Skeletal muscle cell (primary cell): ENCODE measurements at places on chromosomes 13 and 19.

DNA sequence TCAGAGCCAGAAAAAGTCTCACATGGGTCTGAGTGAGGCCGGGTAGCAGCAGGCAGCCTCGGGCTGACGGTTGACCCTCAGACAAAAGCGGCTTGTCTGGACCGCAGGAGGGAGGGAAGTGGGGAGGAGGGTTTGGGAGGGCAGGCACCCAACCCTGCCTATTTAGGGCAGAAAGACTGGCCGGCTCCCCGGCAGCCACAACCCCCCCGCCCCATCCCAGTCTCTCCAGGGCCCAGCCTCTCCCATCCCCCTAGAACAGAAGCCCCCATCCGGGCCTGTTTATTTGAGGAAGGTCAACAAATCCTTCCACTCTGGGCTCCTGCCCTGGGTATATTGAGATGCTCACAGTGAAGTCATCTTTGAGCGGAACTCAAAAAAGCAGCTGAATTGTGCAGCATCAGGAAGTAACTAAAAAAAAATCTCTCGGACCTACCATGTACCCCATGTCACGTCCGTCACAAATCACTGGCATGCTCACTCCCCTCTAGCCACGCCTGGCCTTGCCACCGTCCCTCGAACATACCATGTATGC, 6.3 kb downstream of the DACT3 start:
- DNase-seq: no peak

DNA sequence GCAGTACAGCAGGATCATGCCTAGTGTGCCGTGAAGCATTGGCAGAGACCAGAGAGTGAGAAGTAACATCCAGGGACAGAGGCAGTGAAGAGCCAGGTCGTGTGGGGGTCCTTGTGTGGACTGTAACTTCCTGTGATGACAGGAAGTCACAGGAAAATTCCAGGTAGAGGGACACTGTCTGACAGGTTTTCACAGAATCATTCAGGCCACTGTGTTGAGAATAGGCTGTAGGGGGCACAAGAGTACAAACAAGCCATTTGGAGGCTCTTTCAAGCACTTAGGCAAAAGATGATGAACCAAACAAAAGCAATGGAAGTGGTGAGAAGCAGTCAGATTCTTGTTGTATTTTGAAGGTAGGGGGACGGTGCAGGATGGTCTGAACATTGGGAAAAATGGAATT, 46.4 kb downstream of the N4BP2L1 start:
- peak; percentile 3 for DNase-seq

DNA sequence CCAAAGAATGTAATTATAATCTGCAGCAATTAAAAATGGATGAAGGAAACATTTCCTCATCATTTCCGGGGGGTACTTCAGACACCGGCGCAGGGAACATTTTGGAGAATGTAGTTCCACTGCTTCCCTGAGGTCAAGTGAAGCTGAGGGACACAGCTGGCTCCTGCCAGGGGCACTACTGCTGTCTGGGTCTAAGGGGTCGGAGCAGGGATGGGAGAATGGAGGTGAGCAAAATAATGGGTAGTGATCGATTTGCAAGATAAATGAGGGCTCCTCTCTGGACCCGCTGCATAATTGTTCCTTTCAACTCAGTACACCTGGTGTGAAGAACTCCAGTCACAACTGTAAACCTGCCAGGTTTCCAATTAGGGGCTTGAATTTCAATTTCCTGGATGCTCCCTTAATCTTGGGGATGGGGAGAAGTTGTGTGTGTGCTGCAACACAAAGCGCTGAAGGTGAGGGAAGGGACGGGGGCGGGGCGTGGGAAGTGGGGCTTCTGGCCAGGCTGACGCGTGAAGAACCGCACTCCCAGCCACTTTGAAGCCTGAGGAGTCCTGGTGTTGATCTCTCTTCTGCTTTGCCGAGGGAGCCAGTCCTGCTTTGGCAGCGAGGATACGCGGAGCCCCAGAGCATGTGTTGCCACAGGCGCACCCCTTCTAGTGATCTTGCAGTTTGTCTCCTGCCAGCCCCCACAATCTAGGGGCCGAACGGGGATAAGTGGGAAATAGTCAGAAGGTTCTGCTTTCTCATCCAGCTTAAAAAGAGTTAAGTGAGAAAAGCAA, 57.9 kb upstream of the PCDH8 start:
- no peak for DNase-seq

- DNase-seq: no peak
Observed at GRCh38 chr13:101552286-101552685, 99.8 kb downstream of the ITGBL1 start.

- DNase-seq: peak; percentile 8
Observed at GRCh38 chr13:21326155-21327031, 132.7 kb downstream of the ZDHHC20 start.

DNA sequence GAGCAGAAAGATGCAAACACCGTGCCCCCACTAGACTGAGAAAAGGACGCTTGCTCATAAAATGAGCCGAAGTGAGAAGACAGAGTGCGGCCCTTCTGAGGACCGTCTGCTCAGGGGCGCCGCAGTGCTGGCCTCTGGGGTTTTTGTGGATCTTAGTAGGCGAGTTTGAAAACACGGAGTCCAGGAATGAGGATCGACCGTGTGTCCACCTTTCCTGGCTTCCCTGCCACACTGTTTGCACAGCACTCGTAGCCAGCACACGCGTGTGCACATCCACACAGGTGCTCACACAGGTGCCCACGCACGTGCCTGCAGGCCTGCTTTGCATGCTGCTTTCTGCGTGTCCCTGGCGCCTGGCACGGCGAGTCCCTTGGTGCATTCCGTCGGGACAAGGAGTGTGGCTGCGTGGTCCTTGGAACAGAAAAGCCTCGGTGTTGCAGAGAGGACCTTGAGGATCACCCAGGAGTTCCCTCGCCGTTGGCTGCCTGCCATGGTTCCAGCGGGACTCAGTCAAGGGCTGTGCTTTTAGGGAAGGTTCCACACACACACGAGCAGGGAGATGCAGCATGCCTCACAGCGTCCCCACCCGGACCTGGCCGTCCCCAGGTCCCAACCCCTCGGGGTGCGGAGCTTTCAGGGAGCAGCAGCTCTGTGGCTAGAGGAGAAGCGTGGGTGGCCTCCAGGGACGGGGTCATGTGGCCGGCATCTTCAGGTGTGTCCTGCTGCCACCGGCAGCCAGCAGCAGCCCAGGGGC, 10.1 kb upstream of the ZNF554 start:
- no peak for DNase-seq

DNA sequence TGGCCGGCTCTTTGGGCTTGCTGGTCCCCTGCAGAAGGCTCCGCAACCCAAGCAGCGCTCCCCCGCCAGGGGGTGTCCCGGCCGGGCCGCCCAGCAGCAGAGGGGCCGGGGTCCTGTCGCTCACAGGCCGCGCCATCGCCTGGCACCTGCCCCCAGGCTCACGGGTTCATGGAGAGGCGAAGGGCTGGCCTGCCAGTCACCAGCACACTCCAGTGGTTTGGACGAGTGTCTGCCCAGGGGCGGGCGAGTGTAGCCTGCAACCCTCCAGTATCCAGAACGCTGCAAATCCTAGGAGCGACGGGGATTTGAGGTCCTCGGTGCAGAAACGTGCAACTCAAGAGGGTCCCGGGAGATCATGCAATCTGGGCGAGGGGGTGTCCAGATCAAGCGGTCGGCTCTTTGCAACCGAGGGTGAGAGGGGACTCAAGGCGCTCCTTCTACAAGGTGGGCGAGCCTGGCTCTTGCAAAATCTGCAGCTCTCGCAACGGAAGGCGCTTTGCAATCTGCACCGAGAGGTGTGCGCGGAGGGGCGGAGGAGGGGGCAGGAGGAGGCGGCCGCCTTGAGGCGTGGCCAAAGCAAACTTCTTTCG, at the start of gene DBP:
Gene DBP, minus strand, starts transcription at position 521 of the 590 bp plus-strand sequence. Its CDS starts 385 bp downstream, at position 136.
- no peak for DNase-seq

GRCh38 chr19:32570081-32570785, 10.8 kb upstream of the PDCD5 start:
- DNase-seq: peak; percentile 18

- no peak for DNase-seq
Observed at GRCh38 chr13:19596960-19597361, 35.6 kb upstream of the TPTE2 start.

DNA sequence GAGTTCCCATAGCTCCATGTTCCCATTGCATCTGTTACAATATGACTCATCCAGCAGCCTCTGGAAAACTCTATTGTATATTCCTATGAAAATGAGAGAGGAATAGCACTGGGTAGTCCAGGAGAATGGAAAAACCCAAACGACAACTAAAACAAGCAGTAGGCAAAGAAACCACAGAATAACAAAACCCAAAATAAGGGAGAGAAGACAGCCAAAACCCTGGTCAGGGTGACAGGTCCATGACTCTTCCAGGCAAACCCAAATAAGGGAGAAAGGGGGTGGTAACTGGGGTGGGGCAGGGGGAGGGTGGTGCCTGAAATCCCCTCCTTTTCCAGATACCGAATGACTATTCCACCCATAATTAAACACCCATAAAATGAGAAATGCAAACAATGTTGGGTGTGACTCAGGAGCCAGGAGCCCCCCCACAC, 4.0 kb upstream of the ZNF8 start:
- no peak for DNase-seq

- DNase-seq: no peak
Observed at GRCh38 chr13:49528161-49528560, 32.4 kb downstream of the PHF11 start.

DNA sequence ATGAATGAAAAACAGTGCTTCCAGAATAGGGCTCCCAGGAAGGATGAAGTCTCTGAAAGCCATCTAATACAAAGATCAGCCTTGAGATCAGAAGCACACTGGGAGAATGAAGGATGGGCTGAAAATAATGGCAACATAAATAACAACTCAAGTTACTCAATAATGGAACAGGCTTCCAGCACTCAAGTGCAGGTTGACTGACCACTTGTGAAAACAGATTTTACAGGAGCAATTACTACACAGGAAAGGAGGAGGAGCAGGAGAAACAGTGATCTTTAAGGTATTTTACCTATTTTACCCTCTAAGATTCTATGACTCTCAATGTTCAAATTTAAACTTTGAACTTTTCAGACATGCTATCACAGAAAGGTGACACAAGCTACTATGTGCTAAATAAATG, 106.0 kb downstream of the USP12 start:
- DNase-seq: no peak

- DNase-seq: no peak
Observed at GRCh38 chr13:46567671-46568070, 14.7 kb downstream of the LRCH1 start.

- no peak for DNase-seq
Observed at GRCh38 chr19:28247243-28247642, 965.7 kb downstream of the UQCRFS1 start.

DNA sequence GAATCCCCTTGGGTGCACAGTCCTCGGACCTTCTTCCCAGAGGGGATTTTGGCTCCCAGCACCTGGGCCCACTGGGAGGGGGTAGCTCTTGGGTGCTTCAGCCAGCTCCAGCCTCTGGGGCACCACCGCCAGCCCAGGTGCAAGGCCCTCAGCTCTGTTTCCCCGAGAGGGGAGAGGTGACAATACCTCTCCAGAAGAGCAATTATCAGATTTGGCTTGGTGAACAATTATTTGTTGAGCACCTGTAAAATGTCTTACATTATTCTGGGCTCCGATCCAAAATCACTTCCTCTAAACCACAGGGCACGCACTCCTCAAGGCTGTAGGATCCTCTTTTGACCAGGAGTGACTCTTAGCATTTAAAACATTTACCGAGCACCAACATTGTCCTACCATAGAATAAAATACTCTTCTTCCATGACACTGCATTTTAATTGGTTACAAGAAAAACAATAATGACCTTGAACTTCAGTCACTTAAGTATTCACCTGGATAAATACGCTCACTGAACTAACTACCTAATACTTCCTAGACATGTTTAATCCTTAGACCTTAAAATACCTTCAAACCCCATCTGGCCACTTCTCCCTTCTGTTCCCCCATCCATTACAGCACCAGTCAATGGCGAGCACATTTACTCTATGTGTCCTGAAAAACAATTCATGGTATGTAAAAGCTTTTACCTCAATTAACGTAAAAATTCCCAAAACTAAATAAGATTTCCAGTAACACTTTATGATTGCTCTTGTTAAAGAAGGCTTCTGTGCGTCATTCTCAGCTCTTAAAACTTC, 54.8 kb downstream of the ABCC4 start:
- no peak for DNase-seq

DNA sequence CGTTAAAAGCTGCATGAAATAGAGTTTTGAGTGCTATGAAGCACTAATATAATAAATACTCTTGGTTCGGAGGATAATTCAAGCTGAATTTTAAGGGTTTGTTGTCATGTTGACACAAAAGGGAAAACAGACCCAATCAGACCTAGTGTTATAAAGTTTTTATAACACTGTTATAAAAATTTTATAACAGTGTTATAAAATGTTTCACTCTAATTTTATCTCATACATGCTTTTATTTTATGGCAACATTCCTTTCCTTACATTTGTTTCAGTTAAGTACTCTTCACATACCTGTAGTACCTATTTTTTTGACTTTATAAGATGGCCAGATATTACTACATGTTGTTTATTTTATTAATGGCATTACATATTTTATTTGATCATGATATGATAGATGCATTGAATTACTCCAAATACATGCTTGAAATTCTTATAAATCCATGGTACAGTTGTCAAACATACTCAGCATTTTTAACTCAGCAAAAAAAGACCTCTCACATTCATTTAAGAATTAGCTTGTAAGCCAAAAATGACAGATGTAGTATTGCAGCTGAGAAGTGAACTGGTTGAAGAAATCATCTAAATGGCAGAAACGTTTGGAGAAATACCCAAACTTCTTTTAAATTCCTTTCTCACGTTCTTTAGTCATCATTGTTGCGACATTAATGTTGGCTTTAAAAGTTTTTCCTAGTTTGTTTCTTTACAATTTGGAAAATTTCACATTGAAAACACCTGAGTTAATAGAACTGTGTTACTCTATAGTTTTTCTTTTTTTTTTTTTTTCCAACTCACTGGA, 104.5 kb downstream of the PIBF1 start:
- no peak for DNase-seq

DNA sequence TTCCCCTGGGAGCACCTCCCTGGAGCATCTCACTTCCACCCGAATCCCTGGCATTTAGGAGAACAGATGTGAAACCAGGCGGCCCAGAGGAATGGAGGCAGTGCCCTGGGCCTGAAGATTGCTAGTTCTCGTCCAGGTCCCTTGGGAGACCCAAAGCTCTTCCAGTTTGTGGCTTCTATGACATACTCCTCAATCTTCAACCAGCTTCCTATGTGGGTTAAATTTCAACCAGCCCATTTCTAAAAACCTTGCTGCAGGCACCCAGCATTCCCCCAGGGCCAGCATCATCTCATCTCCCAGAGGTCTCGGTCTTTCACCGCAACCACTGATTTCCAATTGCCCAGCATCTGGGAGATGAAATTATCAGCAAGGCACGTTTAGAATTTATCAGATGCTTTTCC, 46.0 kb upstream of the STK24 start:
- DNase-seq: no peak

DNA sequence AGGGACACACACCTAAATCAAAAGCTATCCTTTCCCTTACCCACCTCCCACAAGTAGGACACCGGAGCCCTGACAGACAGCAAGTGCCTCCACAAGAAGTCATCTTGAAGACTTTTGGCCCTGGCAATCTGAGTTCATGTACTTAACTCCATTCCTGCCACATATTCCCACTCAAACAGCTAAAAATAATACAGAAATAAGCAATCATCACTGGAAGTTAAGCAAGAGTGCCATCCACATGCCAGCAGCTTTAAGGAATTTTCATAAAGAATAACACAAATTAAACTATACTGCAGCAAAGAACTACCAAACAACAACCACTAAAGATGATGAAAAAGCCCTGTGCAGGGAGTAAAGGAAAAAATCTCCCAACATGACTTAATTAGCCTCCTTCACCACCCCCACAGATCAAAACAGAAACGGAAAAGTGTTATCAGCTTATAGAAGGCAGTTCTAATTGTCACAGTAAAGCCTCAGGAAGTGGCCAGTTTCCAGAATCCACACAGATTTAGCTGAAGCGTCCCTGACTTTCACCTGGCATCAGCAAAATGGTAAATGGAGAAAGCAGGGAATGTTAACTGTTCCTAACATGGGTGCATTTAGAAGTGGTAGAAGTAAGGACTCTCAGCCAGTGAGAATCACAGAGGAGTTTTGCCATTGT, 343.9 kb downstream of the TBC1D4 start:
- DNase-seq: no peak
